ENCODE measurements at places on chromosomes 13 and 19. TPM values are rescaled to one million over a fixed set of nuclear protein-coding genes. Genes with fewer than 3 reads are reported as not detected.

ACER1 gene
- polyA plus RNA-seq, result 2.4 TPM

DNA sequence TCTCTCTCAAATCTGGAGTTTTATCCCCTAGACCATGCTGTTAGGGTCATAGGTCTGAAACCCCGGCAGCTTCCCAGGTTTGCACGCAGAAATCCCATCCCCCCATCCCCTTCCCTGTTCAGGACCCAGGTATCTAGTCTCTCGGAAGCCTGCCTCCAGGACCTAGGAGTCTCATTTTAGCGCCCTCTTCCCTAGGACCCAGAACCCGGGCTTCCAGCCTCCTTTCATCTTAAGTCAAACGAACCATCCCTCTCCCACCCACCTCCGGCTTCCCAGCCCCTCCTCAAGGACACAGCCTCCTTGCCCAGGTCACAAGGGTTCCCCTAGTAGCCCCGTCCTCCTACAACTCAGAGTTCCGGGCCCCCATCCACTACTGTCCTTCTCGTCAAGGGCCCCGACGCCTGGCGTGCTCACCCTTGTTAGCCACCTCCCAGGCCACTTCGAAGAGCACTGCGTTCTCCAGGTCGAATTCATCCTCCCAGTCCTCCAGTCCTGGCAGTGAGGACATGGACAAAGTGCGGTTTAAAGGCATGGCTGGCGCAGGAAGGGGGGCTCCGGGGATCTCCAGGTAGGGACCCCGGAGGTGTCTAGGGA lies 431 bp downstream of the GYS1 start:
- no peak for DNase-seq

- peak; percentile 29 for DNase-seq
Measured at GRCh38 chr13:30739761-30740642, 4.7 kb downstream of the ALOX5AP start.

MIPEP gene
- polyA plus RNA-seq, result 17.9 TPM

DNA sequence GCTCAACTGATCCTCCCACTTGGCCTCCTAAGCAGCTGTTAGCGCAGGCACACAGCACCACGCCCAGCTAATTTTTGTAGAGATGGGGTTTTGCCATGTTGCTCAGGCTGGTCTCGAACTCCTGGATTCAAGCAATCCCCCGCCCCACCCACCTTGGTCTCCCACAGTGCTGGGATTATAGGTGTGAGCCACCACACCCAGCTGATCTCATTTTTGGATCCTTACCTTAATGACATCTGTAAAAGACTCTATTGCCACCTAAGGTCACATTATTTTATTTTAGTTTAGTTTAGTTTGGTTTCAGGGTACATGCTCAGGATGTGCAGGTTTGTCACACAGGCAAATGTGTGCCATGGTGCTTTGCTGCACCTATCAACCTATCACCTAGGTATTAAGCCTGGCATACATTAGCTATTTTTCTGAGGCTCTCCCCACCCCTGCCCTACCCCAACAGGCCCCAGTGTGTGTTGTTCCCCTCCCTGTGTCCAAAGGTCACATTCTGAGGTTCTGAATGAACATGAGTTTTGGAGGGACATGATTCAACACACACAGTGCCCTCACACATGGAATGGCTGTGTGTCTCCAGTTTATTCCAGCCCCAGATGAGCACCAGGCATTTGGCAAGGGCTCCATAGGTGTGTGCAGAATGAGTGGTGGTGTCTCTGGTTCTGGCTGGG lies 1.3 kb downstream of the OR10H5 start:
- DNase-seq, result no peak

DNA sequence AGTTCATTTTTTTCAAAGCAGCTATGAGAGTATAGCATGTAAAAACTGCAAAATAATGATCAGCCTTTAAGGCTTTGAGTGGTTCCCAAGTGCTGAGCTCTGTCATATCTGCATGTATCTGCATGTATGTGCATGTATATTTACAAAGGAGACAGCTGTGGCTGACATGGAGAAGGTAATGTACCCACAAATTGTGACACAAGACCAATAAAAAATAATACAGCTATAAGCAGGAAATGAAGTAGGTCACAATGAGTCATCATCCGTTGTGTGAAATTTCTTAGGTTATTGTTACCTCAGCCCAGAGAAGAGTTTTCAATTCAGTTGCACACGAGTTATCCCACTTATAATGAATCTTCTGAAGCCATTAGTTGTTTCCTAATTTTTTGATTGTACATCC lies 60.9 kb upstream of the MED4 start:
- peak; percentile 2 for DNase-seq

CEACAM21 gene
- polyA plus RNA-seq, result 46.6 TPM

DNA sequence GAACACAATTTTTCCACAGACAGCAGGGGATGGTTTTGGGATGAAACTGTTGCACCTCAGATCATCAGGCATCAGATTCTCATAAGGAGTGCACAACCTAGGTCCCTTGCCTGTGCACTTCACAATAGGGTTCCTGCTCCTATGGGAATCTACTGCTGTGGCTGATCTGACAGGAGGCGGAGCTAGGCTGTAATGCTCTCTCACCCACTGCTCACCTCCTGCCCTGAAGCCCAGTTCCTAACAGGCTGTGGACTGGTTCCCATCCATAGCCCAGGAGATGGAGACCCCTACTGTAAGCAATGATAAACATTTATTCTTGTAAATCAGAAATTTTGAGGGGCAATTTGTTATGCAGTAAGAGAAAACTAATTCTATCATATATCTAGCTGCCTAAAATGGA lies 1234.7 kb downstream of the SLITRK1 start:
- no peak for DNase-seq

- no peak for DNase-seq
Measured at GRCh38 chr13:45194081-45194939, 6.5 kb downstream of the KCTD4 start.

DNA sequence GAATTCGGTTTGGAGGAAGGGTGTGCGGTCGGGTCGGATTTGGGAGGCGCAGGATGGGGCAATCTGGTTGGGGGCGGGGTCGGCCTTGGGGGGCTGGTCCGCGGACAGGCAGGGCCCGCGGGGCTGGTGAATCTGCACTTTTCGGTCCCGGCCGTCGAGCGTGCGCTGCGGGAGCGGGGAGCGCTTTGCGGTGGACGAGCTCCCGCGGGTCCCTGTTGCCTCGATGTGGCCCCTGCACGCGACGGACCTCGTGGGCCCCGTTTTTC lies 11.9 kb downstream of the PEAK3 start:
- DNase-seq, result peak; percentile 51

DNA sequence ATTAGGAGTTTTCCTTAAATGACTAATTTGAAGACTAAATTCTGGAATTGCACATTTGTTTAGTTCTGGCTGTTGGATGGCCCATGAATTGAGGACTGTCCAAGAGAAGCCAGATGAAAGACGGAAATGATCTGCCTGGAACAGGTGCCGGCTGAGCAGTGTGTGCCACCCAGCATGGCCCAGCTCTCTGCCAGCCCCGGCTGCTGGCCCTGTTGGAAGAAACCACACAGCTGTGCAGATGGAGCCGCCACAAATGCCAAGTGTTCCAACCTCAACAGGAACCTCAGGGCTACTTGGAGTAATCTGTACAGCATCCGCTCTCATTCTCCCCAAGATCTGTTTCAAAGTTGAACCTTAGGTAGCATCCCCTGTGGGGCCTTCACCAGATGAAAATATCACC lies 67.0 kb upstream of the STARD13 start:
- DNase-seq, result no peak

KCTD15 gene
- polyA plus RNA-seq, result 0.28 TPM

GRCh38 chr13:79626924-79627323 lies 146.0 kb downstream of the NDFIP2 start:
- no peak for DNase-seq

GRCh38 chr19:45508861-45509691 lies 1.8 kb downstream of the VASP start:
- DNase-seq, result no peak

GRCh38 chr19:46209051-46209450 lies 20.5 kb upstream of the IGFL1 start:
- DNase-seq, result no peak

DNA sequence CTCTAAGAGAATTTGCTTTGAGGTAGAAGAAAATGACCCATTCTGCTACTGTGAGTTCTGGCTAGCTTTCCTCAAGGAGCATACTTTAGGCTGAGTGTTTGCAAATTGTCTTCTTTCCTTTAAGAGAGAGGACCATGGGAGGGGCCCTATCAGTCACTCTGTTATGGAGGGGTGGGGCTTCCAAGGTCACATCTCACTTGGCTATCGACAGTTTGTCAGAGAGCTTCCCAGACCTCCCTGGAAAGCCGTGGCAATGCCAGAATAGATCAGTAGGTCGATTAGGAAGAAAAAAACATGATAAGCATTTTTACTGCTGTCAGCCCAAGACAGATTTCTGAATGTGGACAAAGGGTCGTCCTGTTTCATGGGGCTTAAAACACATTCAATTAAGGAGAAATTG lies 93.3 kb downstream of the OXGR1 start:
- DNase-seq, result no peak

ZNF302 gene
- 16.0 TPM for polyA plus RNA-seq

CEACAM4 gene
- polyA plus RNA-seq, result not detected
